Activated T-helper 1 cell treated with anti-CD3 and anti-CD28 coated beads, Interleukin-2, amount 50 U/mL, for 16 hours (primary cell): ENCODE measurements at places on chromosomes 1 and 21.

- no peak for DNase-seq
Measured at GRCh38 chr1:17352419-17352909, 19.5 kb upstream of the PADI6 start.

DNA sequence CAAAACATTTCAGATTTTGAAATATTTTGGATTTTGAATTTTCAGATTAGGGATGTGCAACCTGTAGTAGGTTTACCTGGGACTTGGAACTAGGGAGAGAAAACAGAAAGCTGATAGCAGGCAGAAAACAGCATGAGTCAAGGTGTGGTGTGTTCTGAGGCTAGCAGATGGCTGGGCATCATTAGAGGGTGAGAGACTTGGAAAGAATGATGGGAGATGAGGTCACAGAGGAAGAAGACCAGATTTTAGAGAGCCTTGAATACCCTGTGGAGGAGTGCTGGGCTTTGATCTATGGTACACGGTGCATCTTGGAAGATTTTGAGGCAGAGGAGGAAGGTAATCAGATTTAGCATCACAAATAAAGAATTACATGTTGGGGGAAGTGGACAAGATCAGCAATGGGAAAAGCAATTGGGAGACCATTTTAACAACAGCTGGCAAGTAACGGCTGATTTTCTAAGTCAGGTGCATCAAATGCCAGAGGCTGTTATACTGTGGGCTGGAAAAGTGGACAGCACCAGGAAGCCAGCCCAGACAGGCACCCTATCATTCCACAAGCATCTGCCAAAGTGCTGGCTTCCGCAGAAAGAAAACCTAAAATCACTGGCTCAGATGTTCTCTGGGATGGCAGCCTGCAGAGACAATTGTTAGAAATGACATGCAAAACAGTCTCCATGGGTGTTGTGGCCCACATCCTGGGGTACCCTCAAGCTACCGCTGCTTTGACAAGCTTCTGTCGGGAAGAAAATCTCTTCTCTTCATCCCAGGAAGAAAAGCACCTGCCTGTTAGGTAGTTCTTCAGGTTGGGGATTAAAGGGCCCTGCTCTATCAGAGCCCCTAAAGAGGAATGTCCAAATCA is 30.9 kb upstream of the CAMK1G start:
- no peak for DNase-seq

DNA sequence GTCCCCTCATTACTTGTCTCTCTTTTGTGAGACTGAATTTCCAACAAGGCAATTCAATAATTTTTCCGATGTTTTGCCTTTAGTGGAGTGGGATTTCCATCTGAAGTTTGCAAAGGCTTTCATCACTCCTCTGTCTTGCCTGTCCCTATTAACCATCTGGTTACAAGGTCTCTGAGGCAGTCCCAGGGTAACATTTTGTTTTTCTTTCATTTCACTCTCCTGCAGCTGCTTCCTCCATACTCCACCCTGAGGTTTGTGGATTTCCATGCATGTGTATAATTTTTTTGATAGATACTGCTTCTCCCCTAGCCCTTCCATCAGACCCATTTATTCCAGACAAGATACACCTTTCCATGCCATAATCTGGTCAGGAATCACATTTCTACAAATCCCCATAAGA is 366.8 kb downstream of the PTBP2 start:
- no peak for DNase-seq

GRCh38 chr1:45470306-45470798 is 20.6 kb downstream of the TESK2 start:
- no peak for DNase-seq

DNA sequence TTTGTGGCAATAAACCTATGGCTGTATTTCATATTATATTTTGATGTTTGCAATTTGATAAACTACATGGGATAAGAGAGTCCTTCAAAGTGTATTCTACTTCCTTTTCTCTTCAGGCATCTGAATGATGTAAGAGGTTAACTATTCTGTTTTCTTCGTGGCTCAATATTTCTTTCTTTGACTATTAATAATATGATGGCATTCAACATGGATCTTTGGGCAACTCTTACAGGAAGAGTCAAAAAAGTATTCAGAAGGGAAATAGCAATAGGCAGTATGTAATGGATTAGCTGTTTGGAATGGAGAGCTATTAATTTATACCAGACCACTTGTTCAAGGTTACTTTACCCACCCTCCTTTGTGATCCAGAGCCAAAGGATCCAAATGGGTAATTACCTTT is 74.4 kb downstream of the HMCN1 start:
- no peak for DNase-seq
